ENCODE measurements at places on chromosomes 2 and 18.

- no peak for DNase-seq
These were observed 5.1 kb downstream of the IL1B start for GRCh38 chr2:112831513-112831845.

- DNase-seq: no peak
These were observed 31.4 kb upstream of the RHOB start for GRCh38 chr2:20415511-20415918.

GRCh38 chr2:120880381-120880780, 144.7 kb downstream of the GLI2 start:
- no peak for DNase-seq

- no peak for DNase-seq
These were observed 111.4 kb downstream of the METTL4 start for GRCh38 chr18:2459886-2460285.

DNA sequence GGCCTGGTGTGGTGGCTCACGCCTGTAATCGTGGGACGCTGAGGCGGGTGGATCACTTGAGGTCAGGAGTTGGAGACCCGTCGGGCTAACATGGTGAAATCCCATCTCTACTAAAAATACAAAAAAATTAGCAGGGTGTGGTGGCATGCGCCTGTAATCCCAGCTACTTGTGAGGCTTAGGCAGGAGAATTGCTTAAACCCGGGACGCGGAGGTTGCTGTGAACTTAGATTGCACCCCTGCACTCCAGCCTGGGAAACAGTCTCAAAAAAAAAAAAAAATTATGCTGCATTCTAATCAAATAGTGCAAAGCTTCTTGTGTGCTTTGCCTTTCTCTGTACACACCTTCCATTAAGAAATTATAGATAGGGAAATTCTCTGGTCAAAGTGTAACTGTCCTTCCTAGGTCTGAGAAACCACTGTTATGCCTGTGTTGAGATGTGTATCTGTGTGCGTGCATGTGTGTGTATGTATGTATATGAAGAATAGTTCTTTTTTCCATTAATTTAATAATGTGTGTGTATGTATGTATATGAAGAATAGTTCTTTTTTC, 2.5 kb downstream of the CD28 start:
- no peak for DNase-seq

DNA sequence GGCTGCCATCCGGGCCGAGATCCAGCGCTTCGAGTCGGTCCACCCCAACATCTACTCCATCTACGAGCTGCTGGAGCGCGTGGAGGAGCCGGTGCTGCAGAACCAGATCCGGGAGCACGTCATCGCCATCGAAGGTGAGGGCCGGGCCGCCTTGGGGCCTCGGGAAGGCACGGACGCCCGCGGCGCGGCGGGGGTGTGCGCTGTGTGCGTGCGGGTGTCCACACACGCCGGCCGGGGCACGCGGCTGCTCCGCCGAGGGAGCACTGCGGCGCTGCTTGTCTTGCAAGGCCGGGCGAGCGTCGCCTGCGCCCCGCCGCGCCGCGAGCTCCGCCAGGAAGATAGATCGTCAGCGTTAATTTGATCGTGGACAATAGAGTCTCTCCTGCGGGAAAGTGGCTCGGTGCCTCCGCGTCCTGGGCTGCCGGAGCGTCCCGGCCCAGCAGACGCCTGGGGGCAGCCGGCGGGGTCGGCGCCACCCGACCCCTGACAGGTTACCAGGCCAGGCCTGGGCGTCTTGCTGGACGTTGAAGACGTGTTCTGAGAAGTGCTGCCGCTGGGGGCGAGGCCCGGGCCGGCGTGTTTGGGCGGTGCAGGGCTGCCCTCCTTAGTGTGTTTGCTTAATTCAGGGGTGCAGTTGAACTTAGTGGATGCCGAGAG, 1.0 kb downstream of the AGAP1 start:
- no peak for DNase-seq

- no peak for DNase-seq
These were observed 955.4 kb upstream of the POU3F3 start for GRCh38 chr2:103898561-103898960.

- DNase-seq: no peak
These were observed 58.4 kb downstream of the GYPC start for GRCh38 chr2:126714191-126714965.

DNA sequence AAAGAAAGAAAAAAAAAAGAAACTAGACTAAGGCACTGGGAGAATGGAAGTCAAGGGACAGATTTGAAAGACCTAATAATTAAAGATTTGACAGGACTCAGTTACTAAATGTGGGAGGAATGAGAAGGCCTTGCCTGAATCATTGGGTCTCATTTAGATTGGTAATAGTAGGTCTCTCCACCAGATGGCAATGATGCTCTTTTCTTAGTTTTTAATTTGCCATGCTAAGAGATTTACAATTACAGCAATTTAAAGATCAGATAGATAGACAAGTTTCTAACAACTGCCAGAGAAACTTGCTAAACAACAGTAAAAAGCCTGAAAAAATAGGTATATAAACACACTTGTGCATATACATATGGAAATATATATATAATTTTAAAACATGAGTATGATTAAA, 153.0 kb downstream of the TMEM247 start:
- DNase-seq: no peak

GRCh38 chr2:187499941-187500532, 52.0 kb upstream of the CALCRL start:
- no peak for DNase-seq

GRCh38 chr2:238565031-238565430, 138.3 kb downstream of the ASB1 start:
- DNase-seq: no peak

DNA sequence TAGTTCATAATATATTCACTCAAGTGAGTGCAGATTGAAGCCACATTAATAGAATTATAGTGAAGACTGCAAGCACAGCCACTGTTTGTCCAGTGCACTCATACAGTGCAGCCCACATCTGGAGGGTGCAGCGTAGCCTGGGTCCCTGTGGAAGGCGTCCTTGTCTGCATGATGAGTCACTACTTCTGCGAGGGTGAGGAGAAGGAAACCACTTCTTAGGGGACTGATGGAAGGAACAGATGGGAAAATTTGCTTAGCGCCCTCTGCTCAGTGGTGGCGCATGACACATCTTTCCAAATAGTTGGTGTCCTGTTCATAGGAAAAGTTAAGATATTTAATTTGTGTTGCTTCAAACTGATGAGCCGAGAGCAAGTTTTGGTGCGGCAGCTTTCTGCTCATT, 330.4 kb upstream of the SMIM21 start:
- DNase-seq: no peak

DNA sequence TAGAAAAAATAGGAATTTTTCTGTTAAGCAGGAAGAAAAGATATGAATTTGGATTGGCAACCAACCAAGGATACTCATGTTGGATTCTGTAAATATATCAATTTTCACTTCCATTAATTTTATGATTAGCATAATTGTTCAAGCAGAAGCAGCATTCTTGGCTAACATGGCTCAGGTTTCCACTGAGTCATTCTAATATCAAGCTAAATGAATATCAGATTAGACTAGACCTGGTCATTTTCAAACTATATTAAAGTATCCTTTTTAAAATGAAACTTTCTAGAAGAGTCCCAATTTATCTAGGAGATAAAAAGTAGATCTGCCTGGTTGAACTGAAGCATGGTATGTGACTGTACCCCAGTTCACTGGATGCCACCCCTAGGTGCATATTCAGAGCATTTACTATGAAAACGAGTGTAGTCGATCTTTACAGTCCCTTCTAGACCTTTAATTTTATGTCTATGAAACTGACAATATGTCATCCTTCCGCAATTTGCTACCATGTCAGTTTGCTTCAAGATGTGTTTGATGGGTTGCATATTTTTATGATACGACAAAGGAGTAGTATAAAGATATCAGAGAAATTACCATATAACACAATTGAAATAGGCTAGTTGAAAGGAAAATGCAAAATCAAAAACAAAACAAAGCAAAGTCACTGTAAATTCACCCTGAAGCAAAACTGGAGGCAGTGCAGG, 704.9 kb downstream of the ERBB4 start:
- no peak for DNase-seq

DNA sequence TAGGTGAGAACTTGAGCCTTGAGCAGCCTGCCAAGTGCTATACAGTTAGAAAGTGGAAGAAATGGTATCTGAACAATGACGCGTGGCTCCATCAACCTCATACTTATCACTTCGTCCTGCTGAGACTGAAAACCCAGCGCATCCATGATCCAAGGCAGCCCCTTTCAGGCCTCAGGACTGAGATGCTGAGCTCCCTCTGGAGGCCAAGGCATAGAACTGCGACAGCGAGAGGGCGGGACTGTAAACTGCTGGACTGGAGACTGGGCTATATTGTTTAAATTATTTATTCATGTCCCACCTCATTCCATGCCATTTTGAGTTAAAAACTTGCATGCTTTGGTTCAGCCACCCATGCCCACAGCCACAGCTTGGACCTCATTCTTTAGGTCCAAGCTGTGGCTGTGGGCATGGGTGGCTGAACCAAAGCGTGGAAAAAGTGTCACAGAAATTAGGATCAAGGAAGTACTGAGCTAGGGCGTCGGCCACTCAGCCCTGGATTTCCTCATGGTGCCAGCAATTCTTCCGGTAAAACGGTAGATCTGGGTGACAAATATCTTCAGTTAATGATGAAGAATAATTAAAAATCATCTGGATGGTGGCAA, 195.5 kb downstream of the L3MBTL4 start:
- DNase-seq: no peak

GRCh38 chr2:191757208-191757607, 79.3 kb downstream of the NABP1 start:
- no peak for DNase-seq

DNA sequence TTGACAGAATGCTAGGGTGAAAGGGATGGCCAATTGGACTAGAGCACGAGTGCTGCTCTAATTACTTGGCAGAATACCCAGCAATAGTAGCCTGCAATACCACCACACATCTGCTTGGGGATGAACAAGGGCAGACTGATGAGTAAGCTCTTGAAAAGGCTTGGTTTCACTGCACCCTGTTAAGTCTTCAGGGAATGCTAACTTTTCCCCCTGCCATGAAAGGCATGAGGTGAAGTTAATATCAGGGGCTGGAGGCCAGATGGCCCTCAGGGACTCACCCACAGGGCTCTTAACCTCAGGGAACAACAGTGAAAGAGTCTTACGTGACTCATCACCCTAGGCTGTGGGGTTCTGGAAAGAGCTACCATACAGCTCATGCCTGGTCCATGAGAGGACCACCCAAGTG, 51.7 kb upstream of the MYL1 start:
- DNase-seq: no peak

- no peak for DNase-seq
These were observed 3.1 kb downstream of the DLX1 start for GRCh38 chr2:172088245-172089004.

- no peak for DNase-seq
These were observed 159.8 kb downstream of the UXS1 start for GRCh38 chr2:106034325-106034724.

DNA sequence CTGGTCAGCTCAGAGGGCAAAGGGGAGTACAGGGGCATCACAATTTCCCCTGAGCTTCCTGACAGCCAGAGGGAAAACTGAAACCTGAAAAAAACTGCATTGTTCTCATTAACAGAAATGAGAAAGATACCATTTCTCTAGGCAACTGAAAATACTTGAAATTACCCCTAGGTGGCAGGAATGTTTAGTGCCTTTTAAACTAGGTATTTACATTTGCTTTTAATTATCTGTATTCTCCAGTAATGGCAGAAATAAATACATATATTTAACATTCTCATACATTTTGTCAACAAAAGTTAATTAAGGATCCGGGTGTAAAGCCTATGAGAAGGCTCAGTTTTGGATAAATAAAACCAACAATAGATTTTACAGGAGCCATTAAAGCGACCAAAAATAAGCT, 34.5 kb downstream of the RPL31 start:
- no peak for DNase-seq

- no peak for DNase-seq
These were observed 5.8 kb downstream of the ASIC4 start for GRCh38 chr2:219520079-219520478.

DNA sequence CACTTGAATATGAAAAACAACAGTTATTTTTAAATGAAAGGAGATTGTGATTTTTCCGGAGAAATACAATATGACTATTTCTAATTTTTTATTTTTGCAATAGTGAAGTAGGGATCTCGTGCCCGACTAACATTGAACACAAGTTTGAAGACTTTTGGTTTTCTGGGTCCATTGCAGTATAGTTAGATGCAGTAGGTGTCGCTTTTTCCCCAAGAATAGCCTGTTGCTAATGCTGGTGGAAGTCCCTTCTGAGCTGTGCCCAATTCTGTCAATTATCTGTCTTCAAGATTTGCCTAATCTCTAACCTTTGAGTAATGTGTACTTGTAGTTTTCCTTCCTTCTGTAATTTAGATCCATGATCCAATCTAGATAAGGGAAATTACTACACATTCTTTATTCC, 36.5 kb downstream of the SEMA4F start:
- no peak for DNase-seq

DNA sequence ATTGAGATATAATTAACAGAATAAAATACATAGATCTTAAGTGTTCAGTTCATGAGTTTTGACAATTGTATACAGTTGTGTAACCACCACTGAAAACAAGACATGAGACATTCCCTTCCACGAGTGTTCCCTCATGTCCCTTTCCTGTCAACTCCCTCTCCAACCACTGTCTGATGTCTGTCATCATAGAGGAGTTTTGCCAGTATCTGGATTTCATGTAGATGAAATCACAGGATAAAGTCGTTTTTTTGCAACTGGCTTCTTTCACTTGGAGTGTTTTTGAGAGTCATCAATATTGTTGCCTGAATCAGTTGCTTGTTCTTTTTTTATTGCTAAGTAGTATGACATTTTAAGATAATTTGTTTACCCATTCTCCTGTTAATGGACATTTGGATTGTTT, 52.7 kb downstream of the RBMS1 start:
- DNase-seq: no peak

GRCh38 chr2:42513252-42513918, 19.6 kb upstream of the KCNG3 start:
- DNase-seq: no peak

GRCh38 chr2:128473175-128474035, 154.7 kb upstream of the HS6ST1 start:
- no peak for DNase-seq

DNA sequence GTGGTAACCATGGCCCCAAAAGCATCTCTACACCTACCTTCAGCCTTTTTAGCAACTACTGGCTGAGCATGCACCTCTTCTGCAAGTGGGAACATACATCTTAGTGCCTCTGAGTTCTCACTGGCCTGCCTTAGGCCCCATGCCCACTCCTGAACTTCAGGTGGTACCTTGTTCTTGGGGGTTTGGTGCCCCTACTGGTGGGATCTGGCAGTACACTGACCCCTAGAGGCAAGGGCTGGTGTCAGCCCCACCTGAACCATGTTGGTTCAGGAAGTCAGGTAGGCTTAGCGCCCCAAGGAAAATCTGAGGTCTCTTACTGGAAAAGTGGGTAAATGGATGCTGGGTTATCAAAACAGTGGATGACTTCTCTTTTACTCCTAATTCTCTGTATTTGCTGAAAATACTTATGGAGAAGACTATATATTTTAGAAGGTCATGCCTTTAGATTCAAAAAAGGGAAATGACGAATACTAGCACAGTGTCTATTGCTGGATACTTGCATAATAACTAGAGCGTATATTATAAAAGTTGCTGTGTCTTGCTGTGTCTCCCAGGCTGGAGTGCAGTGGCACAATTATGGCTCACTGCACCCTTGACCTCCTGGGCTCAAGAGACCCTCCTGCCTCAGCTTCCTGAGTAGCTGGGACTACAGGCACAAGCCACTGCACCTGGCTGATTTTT, 84.6 kb downstream of the RAB31 start:
- no peak for DNase-seq

- no peak for DNase-seq
These were observed 70.0 kb downstream of the NAB1 start for GRCh38 chr2:190718652-190719526.

Data from cortex of kidney (tissue), 1 donor.